ENCODE measurements at places on chromosomes 1 and 21. TPM values are rescaled to one million over a fixed set of nuclear protein-coding genes. Genes with fewer than 3 reads are reported as not detected.

The PAQR6 gene
- total RNA-seq = 1.4 TPM

The BCL2L15 gene
- total RNA-seq = 0.55 TPM

The MIS18A gene
- 2.6 TPM for total RNA-seq

The ELAPOR1 gene
- 0.11 TPM for total RNA-seq

The GBP6 gene
- total RNA-seq = not detected

The RBM34 gene
- total RNA-seq = 34.2 TPM

The SPOCD1 gene
- total RNA-seq = 0.46 TPM

The SNIP1 gene
- 10.6 TPM for total RNA-seq

DNA sequence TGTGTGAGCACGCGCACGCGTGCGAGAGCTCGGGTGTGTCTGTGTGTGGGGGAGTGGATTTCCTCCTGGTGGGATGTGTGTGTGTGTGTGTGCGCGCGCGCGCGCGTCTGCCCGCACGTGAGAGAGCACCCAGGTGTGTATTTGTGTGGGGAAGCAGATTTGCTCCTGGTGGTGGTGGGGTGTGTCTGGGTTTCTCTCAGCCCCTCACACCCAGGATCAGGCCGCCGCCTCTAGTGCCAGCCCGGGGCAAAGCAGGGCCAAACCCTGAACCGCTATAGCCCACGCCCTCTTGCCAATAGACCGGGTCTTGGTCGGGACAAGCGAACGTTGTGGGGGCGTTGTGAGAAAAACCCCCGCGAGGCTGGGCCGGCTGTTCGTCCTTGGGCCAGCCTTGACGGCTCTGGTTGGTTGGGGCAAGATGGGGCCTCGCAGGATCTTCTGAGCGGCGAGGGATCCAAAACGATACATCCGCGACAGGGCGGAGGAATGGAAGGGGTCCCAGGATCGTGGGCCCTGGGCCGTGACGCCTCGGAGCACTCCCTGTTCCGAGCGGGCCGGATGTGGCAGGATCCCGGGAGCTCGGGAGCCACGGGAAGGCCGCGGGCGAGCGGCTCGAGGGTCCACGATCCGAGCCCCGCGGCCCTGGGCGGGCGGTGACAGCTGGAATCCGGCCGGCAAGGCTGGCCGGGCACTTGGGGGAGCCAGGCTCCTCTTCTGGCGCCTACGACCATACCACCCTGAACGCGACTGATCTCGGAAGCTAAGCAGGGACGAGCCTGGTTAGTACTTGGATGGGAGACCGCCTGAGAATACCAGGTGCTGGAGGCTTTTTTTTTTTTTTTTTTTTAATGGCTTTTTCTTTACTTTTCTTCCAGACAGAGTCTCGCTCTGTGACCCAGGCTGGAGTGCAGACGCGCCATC lies 68.2 kb downstream of the RNF187 start:
- DNase-seq = no peak
- H3K4me1 ChIP-seq = no peaks in the 10 kb centered on the region
- H3K27me3 ChIP-seq = peaks cover 3% of the 10 kb centered on the region
- no peak overlapping the region for H3K4me3 ChIP-seq
- no peak overlapping the region for H3K27ac ChIP-seq
- H3K36me3 ChIP-seq = no peaks in the 10 kb centered on the region

DNA sequence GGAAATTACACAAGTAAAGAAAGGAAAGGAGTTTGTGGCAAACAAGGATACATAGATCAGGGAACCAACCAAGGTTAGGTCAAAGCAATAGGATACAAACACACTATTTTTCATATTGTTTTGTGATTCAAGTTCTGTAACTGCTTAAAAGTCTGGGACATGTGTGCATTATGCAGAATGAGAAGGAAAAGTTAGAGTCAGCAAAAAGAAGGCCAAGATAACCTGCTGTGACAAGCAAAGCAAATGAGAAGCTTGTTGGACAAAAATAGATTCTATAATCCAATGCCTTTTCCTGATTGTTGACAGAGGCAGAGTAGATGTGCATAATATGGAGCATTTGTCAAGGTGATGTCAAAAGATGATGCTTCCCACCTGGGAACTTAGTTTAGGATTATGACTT lies 556.0 kb upstream of the CXADR start:
- no peaks in the 10 kb centered on the region for H3K36me3 ChIP-seq
- H3K27me3 ChIP-seq = no peaks in the 10 kb centered on the region
- no peak overlapping the region for H3K27ac ChIP-seq
- no peak for DNase-seq
- no peaks in the 10 kb centered on the region for H3K4me1 ChIP-seq
- no peak overlapping the region for H3K4me3 ChIP-seq

- no peaks in the 10 kb centered on the region for H3K4me1 ChIP-seq
- no peak for DNase-seq
- H3K27ac ChIP-seq = no peak overlapping the region
- H3K4me3 ChIP-seq = no peak overlapping the region
- no peaks in the 10 kb centered on the region for H3K27me3 ChIP-seq
Measured at GRCh38 chr1:247222840-247223239, 33.0 kb upstream of the VN1R5 start.

DNA sequence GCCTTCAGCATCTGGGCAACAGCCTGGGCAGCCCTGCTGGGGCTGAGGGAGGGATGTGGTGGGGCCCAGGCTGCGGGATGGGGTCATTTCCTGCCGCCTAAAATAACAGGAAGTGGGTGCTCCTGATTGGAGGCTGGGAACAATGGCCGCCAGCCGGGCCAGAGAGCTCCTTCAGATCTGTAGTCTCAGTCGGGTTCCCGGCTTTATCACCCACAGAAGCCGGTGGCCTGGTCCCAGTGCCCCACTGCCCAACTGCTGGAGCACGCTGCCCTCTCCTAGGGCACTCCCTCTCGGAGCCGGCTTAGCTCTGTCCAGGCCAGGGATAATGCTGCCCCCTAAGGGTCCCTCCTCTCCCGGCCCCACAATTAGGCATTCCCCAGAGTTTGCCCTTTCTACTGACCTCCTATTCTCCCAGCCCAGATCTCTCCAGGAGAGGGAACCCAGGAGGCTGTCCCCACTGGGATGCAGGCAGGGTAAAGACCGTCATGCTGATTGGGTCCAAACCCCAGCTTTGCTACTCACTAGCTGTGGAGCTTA lies 5.1 kb downstream of the MAP7D1 start:
- peaks cover 10% of the 10 kb centered on the region for H3K36me3 ChIP-seq
- H3K27ac ChIP-seq = peak overlapping the region; percentile 97
- no peaks in the 10 kb centered on the region for H3K27me3 ChIP-seq
- peaks cover 87% of the 10 kb centered on the region for H3K4me1 ChIP-seq
- peak; percentile 76 for DNase-seq

DNA sequence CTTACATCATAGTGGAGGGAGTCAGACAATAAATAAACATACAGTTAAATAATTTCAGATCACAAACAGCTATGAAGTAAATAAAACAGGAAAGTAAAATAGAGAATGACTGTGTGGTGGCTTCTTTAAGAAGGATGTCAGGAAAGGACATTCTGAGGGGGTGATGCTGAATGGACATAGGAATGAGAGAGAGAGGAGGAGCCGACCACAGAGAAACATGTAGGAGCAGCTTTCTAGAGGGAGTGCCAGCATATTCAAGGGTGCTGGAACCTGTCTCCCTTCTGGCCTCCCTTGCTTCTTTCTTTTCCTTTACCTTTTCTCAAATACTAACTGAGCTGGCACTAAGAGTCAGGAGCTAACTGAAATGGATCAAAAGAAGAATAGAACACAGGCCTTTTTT lies 20.5 kb upstream of the BCL10 start:
- peak overlapping the region; percentile 79 for H3K27ac ChIP-seq
- H3K4me3 ChIP-seq = no peak overlapping the region
- no peaks in the 10 kb centered on the region for H3K36me3 ChIP-seq
- H3K27me3 ChIP-seq = no peaks in the 10 kb centered on the region
- no peak for DNase-seq

GRCh38 chr1:3553166-3553939 lies 58.0 kb downstream of the MEGF6 start:
- peaks cover 3% of the 10 kb centered on the region for H3K4me1 ChIP-seq
- H3K27me3 ChIP-seq = no peaks in the 10 kb centered on the region
- H3K4me3 ChIP-seq = no peak overlapping the region

GRCh38 chr1:161792740-161793139 lies 26.6 kb downstream of the ATF6 start:
- H3K27ac ChIP-seq = no peak overlapping the region
- no peaks in the 10 kb centered on the region for H3K27me3 ChIP-seq
- no peaks in the 10 kb centered on the region for H3K4me1 ChIP-seq
- H3K4me3 ChIP-seq = no peak overlapping the region

DNA sequence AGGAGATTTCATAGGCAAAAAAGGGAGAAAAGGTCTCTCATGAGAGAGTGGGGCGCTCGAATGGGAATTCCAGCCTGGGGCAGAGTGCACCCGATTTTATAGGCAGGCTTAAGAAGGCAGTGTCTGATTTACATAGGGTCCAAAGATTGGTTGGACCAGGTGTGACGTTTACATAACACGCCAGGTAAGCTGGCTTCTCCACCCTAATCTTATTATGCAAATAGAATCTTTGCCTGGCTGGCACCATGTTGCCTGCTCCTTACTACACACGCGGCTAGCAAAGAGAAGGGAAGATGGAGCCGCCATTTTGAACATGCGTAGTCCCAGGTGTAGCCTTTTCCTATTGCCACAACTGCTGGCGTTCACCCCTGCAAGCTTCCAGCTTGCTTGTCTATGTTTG lies 103.7 kb downstream of the SLC16A1 start:
- no peak for DNase-seq
- no peak overlapping the region for H3K27ac ChIP-seq
- H3K4me3 ChIP-seq = no peak overlapping the region
- H3K27me3 ChIP-seq = no peaks in the 10 kb centered on the region
- no peaks in the 10 kb centered on the region for H3K36me3 ChIP-seq
- no peaks in the 10 kb centered on the region for H3K4me1 ChIP-seq

DNA sequence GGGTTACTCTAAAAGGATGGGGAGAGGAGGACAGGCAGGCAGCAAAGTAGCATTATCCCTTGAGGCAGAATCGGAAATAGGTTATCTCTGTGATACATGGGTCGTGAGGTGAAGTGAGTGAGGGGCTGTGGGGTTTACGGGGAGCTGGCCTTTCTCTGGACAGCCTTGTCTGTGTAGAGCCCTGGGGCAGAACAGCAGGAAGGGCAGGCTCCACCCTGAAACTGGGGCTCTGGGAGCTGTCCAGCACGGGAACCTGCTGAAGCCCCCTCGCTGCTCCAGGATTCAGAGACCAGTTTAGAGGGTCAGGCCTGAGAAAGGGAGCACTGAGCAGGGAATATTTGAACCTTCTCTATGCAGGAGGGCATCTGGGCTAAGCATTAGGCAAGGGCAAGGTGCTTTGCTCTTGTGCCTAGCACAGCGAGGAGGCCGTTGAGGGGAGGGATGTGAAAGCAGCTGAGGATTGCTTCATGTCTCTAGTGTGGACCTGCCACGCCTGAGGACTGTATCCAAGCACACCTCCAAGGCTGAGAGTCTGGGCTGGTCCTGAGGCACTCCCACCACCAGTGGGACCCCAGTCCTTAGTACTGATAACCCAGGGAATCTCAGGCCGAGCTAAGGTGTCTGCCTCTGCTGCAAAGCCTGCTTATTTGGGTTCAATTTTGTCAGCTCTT lies 55.8 kb downstream of the NAV1 start:
- peaks cover 19% of the 10 kb centered on the region for H3K4me1 ChIP-seq
- no peak overlapping the region for H3K27ac ChIP-seq
- DNase-seq = no peak

- H3K4me1 ChIP-seq = no peaks in the 10 kb centered on the region
- H3K27ac ChIP-seq = no peak overlapping the region
- H3K27me3 ChIP-seq = no peaks in the 10 kb centered on the region
- no peak overlapping the region for H3K4me3 ChIP-seq
- DNase-seq = no peak
Measured at GRCh38 chr1:192303029-192303428, 13.8 kb upstream of the RGS21 start.
